ENCODE measurements at places on chromosomes 6 and 20.

GRCh38 chr6:113476937-113477839, 380.0 kb upstream of the MARCKS start:
- DNase-seq = peak; percentile 16

GRCh38 chr6:157376241-157376640, 4.7 kb upstream of the ZDHHC14 start:
- no peak for DNase-seq

- no peak for DNase-seq
These were observed 1.6 kb downstream of the CLVS2 start for GRCh38 chr6:122997541-122998150.

DNA sequence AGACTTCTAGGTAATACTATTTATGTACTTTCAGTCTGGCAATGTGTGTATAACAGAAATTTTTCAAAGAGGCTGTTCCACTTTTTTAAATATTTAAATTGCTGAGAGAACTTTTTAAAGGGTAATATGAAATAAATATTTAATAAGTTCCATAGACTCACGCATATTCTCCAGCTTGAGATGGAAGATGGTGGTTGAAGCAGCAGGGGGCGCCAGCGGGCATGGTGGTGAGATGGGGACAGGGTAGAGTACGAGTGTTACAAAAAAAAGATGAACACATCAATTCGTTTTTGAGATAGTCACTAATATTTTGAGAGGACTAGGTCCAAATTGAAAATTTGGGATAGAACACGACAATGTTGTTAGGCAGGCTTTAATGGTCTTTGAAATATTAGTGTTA, 68.4 kb downstream of the RSPO3 start:
- no peak for DNase-seq

DNA sequence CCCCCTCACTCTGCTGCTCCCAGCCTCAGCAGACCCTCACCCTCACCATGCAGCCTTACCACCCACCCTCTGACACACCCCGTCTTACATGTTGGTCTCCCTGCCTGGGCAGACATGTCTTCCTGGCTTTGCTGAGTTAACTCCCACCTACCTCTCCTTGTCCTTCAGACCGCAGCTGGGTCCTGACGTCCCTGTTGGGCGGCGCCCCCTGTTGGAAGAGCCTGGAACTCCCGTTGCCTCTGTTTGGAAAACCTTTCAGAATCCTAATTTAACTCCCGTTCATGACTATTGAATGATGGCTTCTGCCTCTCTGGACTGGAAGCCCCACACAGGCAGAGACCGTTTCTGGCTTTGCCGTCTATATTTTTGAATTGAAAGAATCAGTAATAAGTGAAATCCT, 245.1 kb downstream of the MYLK4 start:
- no peak for DNase-seq

DNA sequence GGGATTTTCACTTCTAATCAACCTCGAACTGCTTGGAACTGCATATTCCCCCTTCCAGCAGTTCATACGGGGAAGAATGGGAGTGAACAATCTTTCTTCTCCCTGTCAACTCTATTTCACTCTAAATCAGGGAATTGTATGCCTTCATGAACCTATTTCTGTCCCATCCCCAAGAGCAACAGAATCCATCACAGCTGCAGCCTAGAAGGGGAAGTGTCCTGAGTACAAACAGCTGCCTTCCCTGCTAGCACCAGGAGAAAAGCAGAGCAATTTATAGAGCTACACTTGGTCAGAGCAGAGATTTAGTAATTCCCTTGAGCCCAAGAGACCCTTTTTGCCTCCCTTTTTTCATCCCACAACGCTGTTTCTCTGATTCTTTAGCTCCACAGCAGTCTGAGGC, 208.4 kb downstream of the ADGRG6 start:
- DNase-seq = no peak

DNA sequence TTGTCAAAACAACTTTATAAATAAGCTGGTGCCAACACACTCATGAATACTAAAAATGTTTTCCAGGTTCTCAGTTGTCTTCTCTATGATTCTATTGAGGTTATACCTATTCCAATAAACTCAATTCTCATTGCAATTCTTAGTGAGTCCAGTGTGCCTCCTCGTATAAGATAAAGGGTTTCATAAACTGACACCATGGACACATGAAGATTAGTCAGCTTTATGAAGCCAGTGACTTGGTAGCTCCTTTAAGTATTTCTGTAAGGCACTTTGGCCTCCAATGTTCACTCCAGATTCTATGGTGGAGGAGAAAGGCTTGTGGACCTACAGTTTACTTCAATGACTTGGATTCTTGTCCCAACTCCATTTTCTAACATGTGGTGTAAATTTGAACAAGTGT, 521.3 kb upstream of the JARID2 start:
- no peak for DNase-seq

GRCh38 chr6:72595812-72596211, 26.1 kb upstream of the KCNQ5 start:
- no peak for DNase-seq

- DNase-seq = peak; percentile 55
These were observed 253.4 kb downstream of the HACE1 start for GRCh38 chr6:104606361-104606760.

- DNase-seq = no peak
These were observed 197.3 kb downstream of the NRN1 start for GRCh38 chr6:5809450-5809849.

DNA sequence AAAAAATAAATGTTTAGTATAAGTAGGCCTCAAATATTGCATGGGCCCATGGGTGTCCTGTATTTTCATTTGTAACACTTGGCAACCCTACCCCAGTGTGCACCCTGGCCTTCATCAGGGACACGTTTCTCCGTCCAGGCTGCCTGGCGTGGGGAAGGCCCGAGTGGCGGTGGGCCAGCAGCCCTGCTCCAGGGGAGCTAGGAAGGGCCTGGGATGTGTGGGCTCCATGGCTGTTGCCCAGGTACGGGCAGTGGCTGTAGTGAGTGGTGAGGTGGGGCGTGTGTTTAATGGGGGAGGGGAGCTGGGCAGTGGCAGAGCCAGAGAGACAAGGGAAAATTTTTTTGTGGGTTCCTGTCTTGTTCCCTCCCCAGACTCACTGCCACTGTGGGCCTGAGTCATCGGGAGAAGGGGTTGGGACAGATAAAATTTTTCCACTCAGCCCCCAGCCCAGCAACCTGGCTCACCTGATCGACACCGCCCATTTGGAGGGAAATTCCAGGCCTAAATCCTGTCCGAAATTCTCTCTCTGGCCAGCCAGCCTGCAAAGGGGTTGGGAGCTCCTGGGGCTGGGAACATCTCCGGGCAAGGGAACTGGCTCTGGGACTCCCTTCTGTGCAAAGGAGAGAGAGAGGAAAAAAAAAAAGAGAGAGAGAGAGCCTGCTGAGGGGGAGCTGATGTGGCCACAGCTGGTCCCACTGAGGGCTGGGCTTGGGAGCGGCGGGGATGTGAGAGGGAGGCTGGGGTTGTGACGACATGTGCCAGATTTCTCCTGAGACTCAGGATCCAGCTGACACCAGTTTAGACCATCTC, 32.5 kb upstream of the VEGFA start:
- no peak for DNase-seq

DNA sequence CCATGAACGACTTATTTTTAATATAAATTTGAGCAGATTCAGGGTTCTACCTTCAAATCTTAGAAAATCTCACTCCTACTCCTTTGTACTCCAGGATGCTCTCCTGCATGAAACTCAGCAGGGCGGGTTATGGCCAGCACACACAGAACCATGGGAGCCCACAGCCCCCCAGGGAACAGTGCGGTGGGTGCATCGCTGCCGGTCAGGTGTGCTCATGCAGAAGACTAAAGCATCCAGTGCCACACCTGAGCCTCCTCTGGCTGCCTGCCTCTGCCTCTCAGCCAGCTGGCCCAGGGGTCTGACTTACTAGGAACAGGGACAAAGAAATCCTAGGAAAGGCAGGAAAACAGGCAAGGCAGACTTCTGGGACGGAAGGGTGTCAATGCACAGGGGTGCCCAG, 31.8 kb downstream of the EZR start:
- no peak for DNase-seq

- no peak for DNase-seq
These were observed 185.9 kb downstream of the TRIM27 start for GRCh38 chr6:28737750-28738395.

- DNase-seq = no peak
These were observed 78.6 kb downstream of the LINC00237 start for GRCh38 chr20:21027569-21027968.

DNA sequence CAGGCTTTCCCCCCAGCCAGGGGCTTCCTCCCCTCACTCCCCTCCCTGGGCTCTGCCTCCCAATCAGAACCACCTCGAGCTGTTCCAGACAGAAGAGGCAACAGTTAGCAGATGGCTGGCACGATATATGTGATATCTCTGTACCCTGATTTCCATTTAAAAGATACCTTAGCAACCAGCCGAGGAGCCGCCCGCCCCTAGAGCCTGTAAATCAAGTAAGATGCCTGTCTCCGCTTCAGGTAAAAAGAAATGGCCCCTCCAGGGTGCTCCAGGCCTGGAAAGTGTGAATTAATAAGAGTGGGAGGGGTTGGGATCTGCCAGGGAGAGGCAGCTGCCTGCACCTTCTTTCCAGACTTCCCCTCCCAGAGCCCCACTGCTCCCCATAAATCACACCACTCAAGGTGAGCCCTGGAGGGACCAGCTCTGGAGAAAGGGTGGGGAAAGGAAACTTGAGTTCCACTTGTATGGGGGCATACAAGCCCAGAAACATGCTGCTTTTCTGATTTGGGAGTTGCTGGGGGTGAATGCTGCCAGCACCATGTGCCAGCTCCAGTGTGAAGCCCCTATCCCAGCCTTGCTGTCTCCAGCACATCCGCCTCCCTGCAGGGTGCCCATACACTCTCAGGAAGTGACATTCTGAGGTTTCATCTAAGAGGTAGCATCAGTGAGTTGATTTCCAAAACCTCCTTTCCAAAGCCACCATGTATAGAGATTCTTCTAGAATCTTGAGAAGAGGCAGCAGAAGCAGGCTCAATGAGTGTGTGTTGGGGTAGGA, 148.0 kb downstream of the LRFN2 start:
- DNase-seq = no peak

DNA sequence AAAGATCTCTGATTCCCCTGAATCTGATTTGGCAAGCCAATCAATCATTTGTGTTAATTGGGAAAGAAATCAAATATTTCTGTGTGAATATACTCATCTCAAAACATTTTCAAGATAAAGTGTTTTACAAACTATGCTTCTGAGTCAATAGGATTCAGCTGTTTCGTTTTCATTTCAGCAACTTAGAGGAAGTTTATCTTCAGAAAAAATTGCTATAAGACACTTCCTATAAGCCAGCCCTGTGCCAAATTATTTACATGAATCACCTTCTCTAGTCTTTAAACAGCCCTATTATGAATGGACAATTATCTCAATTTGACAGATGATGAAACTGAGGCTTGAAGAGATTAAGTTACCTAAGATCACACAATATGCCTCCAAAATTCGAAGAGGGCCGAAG, 10.9 kb downstream of the DEFB129 start:
- no peak for DNase-seq

- DNase-seq = no peak
These were observed 19.8 kb downstream of the IBTK start for GRCh38 chr6:82227770-82228169.

- DNase-seq = no peak
These were observed 113.8 kb downstream of the PLEKHG1 start for GRCh38 chr6:150713487-150713886.

DNA sequence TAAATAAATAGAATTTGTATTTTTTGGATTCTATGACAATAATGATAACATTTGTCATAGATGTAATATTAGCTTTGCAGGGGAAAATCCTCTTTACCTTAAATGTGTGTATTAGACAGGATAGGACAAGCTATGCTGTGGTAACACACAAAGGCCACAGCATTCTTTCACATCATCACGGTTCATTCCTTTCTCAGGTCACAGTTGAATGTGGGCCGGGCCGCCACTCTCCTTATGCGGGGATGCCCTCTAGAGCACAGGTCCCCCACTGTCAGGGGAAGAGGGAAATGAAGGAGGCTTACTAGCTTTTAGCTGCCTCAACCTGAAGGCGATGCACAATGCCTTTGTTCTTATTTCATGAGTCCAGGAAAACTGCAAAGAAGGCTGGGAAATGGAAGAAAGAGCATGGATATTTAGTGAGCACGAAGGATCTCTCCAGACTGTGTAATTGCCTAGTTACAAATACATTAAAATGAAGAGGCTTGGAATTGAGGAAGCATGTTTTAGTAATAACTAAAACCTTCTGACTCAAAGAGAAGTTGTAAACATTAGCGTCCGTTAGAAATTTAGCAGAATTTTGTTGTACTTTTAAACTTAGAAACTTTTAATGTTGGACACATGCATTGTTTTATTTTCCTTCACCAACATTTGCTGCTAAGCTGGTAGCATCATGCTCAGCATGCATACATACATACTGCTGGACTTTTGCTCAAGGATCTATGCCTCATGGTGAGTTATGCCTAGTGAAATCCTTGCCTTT, 248.9 kb upstream of the FOXQ1 start:
- no peak for DNase-seq

DNA sequence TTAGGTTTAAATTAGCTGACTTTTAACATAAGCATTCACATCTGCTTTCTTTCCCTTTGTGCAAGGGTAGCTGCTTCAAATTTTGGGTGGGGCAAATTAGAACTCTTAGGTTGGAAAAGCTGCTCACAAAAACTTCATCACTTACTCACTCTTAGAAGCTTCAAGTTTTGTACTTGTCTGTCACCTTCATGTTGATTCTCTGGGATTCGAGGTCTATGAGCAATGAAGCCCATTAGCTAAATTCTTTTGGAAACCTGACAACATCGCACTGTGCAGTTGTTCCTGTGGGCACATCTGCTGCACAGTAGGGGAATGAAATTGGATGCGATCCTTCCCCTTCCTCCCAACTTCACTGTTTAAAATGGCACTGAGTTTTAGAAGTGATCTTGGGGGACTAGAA, 156.1 kb downstream of the UBE3D start:
- DNase-seq = no peak

DNA sequence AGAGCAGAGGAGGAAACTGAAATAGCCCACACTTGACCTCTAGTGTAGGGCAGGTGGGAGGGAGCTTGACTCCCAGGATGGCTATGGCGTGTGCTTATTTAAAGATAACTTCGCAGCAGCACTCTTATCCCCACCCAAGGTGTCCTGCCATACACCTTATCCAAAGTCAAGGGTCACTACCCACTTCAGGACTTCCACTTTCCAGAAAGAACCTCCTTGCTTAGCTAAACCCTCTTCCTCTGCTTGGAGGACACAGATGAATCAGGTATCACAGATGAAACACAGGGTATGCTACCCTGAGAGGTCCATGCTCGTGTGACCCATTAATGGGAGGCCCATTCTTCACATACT, 2.3 kb downstream of the RIN2 start:
- DNase-seq = no peak

- no peak for DNase-seq
These were observed 19.0 kb downstream of the PACSIN1 start for GRCh38 chr6:34484899-34485298.

- DNase-seq = no peak
These were observed 317.2 kb upstream of the AGPAT4 start for GRCh38 chr6:161590961-161591627.

- DNase-seq = peak; percentile 3
These were observed 114.3 kb upstream of the SYNCRIP start for GRCh38 chr6:85756982-85757381.

GRCh38 chr20:44008806-44009678, 94.4 kb downstream of the TOX2 start:
- no peak for DNase-seq

All from NCI-H1436 (cell line).